ENCODE measurements at places on chromosomes 3 and 15. TPM values are rescaled to one million over a fixed set of nuclear protein-coding genes. Genes with fewer than 3 reads are reported as not detected.

Gene EAF2
- 131 TPM for polyA plus RNA-seq

- no peaks in the 10 kb centered on the region for H3K4me1 ChIP-seq
- no peak overlapping the region for H3K27ac ChIP-seq
- no peaks in the 10 kb centered on the region for H3K36me3 ChIP-seq
Measured at GRCh38 chr15:29207027-29207757, 62.4 kb downstream of the NSMCE3 start.

Gene CHRFAM7A
- polyA plus RNA-seq = not detected

Gene ITPR1
- 15.8 TPM for polyA plus RNA-seq

Gene GOLGA6L4
- polyA plus RNA-seq = 0.23 TPM

Gene SCAANT1
- polyA plus RNA-seq = not detected

GRCh38 chr15:70702584-70702983, 60.8 kb downstream of the UACA start:
- no peaks in the 10 kb centered on the region for H3K27me3 ChIP-seq
- no peaks in the 10 kb centered on the region for H3K36me3 ChIP-seq
- no peak overlapping the region for H3K27ac ChIP-seq
- no peaks in the 10 kb centered on the region for H3K4me1 ChIP-seq
- no peak overlapping the region for H3K4me3 ChIP-seq
- DNase-seq = no peak

Gene FGF7
- not detected for polyA plus RNA-seq

- no peak overlapping the region for H3K27ac ChIP-seq
- no peak for DNase-seq
- no peaks in the 10 kb centered on the region for H3K27me3 ChIP-seq
- no peak overlapping the region for H3K4me3 ChIP-seq
Measured at GRCh38 chr3:136106101-136106500, 90.0 kb downstream of the MSL2 start.

Gene SOX14
- not detected for polyA plus RNA-seq

Gene ABI3BP
- polyA plus RNA-seq = 0.42 TPM

- H3K36me3 ChIP-seq = no peaks in the 10 kb centered on the region
- DNase-seq = no peak
- H3K4me1 ChIP-seq = no peaks in the 10 kb centered on the region
- no peaks in the 10 kb centered on the region for H3K27me3 ChIP-seq
- H3K27ac ChIP-seq = no peak overlapping the region
Measured at GRCh38 chr3:133384331-133385027, 15.4 kb upstream of the BFSP2 start.

DNA sequence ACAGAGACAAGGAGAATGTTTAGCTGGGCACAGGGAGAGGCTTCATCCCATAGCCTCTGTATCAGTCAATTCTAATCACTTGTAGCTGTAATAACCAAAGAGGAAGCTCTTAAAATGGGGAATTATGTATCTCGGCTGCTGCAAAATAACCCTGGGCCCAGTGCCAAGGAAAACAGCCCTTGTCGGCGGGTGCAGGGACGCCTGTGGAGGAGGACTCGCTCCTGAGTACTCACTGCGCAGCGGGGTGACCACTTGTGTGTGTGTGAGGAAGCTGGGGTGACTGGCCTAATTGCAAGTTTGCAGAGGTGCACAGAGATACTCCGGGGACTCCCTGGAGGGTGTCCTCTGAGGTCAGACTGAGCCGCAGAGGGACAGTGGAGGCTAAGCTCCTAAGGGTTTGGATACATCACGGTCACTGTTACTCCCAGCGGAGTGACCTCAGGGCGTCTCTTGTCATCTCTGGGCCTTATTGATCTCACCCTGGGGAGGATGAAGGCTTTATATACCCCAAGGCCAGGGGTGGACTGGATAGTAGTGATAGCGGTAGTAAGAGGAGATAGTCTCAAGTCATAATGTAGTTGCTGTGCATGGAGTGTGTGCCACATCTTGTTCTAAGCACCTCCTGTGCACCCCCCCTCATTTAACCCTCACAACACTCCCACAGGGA, 37.2 kb downstream of the SLC6A6 start:
- H3K36me3 ChIP-seq = peaks cover 4% of the 10 kb centered on the region
- H3K4me3 ChIP-seq = no peak overlapping the region
- H3K27me3 ChIP-seq = no peaks in the 10 kb centered on the region
- peaks cover 13% of the 10 kb centered on the region for H3K4me1 ChIP-seq
- no peak overlapping the region for H3K27ac ChIP-seq

GRCh38 chr15:47796339-47796738, 79.0 kb downstream of the SEMA6D start:
- no peak overlapping the region for H3K27ac ChIP-seq
- H3K4me1 ChIP-seq = no peaks in the 10 kb centered on the region
- H3K36me3 ChIP-seq = no peaks in the 10 kb centered on the region
- no peak overlapping the region for H3K4me3 ChIP-seq
- no peaks in the 10 kb centered on the region for H3K27me3 ChIP-seq

GRCh38 chr3:12962292-12962691, 110.9 kb downstream of the IQSEC1 start:
- H3K27me3 ChIP-seq = no peaks in the 10 kb centered on the region
- peaks cover 49% of the 10 kb centered on the region for H3K4me1 ChIP-seq

GRCh38 chr3:29771602-29772001, 490.7 kb downstream of the RBMS3 start:
- no peak overlapping the region for H3K27ac ChIP-seq
- H3K4me1 ChIP-seq = no peaks in the 10 kb centered on the region
- H3K27me3 ChIP-seq = no peaks in the 10 kb centered on the region
- no peak overlapping the region for H3K4me3 ChIP-seq
- no peak for DNase-seq
- H3K36me3 ChIP-seq = no peaks in the 10 kb centered on the region

Gene ALDH1A3
- polyA plus RNA-seq = 0.37 TPM

- peaks cover 7% of the 10 kb centered on the region for H3K27me3 ChIP-seq
- H3K36me3 ChIP-seq = no peaks in the 10 kb centered on the region
- H3K27ac ChIP-seq = no peak overlapping the region
Measured at GRCh38 chr15:101451266-101451799, 38.2 kb downstream of the PCSK6 start.

- no peak for DNase-seq
- no peaks in the 10 kb centered on the region for H3K36me3 ChIP-seq
- H3K27me3 ChIP-seq = peaks cover 13% of the 10 kb centered on the region
Measured at GRCh38 chr3:123031051-123031450, 3.5 kb upstream of the SEMA5B start.

DNA sequence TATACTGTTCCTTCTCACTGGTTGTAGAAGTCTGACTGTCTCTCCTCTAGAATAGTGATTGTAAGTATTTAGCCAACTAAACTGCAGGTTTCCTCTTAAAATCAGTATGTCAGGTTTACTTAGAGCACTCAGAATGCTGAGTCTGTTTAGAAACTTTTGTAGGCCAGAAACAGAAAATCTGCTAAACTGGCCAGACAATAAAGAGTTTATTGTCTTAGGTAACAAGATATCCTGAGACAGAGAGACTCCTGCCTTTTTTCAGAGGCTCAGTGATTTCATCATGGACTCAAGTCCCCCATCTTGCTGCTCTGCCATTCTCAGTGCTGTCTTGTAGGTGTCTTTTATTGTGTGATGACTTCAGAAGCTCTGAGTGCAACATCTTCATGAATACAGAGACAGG, 279.0 kb downstream of the MFSD1 start:
- no peak for DNase-seq
- H3K27me3 ChIP-seq = no peaks in the 10 kb centered on the region
- H3K4me3 ChIP-seq = no peak overlapping the region
- no peak overlapping the region for H3K27ac ChIP-seq

DNA sequence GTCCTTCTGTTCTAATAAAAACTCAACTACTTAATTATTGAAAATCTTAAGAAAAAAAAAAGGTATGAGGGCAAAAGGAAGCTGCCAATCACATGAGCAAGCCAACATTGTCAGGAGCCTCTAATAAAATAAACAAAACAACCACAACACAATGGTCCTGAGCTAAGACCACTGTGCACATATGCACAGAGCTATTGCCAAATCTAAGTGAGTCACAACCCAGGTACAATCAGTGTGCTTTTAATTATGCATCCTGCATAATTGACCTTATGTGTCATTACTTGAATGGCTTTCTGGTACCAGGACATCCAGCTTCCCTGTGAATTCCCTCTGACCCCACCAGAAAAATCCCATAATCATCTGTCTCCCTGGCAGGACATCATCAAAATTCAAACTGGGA, 639.8 kb downstream of the MAGI1 start:
- no peak overlapping the region for H3K27ac ChIP-seq
- no peaks in the 10 kb centered on the region for H3K36me3 ChIP-seq
- H3K4me3 ChIP-seq = no peak overlapping the region
- DNase-seq = no peak
- no peaks in the 10 kb centered on the region for H3K27me3 ChIP-seq

- H3K27me3 ChIP-seq = no peaks in the 10 kb centered on the region
- no peak for DNase-seq
- no peaks in the 10 kb centered on the region for H3K36me3 ChIP-seq
Measured at GRCh38 chr15:27427276-27427675, 456.3 kb downstream of the GABRG3 start.

- no peak overlapping the region for H3K4me3 ChIP-seq
- H3K4me1 ChIP-seq = no peaks in the 10 kb centered on the region
- no peak for DNase-seq
- no peak overlapping the region for H3K27ac ChIP-seq
- H3K36me3 ChIP-seq = peaks cover 4% of the 10 kb centered on the region
- H3K27me3 ChIP-seq = no peaks in the 10 kb centered on the region
Measured at GRCh38 chr3:119819806-119820205, 37.9 kb downstream of the NR1I2 start.

GRCh38 chr15:26981492-26981891, 10.5 kb downstream of the GABRG3 start:
- no peaks in the 10 kb centered on the region for H3K27me3 ChIP-seq
- DNase-seq = no peak
- H3K4me1 ChIP-seq = no peaks in the 10 kb centered on the region
- no peak overlapping the region for H3K27ac ChIP-seq
- no peak overlapping the region for H3K4me3 ChIP-seq

DNA sequence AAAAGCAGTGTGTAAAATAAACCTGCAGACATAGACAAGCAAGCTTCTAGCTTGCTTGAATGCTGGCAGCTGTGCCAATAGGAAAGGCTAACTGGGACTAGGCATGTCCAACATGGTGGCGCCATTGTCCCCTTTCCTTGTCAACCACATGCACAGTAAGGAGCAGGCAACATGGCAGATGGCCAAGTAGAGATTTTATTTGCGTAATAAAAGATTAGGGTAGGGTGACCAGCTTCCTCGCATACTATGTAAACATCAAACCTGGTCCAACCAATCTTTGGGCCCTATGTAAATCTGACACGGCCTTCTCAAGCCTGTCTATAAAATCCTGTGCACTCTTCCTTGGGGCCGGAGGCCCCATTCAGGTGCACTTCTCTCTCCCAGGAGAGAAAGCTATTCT, 575.4 kb upstream of the GOLIM4 start:
- no peak overlapping the region for H3K4me3 ChIP-seq
- H3K36me3 ChIP-seq = no peaks in the 10 kb centered on the region
- H3K27ac ChIP-seq = no peak overlapping the region
- DNase-seq = no peak

DNA sequence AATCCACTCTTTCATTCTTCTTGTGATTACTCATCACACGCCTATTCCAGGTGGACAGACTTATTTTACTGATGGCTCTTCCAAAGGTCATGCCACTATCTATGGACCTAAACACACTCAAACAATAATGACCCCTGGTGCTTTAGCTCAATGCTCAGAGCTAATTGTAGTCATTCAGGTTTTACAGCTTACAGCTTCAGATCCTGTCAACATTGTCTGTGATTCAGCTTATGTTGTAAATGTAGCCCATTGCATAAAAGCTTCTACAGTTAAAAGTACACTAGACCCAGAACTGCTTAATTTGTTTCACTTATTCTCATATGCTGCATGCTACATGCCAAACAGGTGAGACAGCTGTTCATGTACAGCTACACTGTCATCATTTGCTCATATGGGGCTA, 49.2 kb downstream of the LSM3 start:
- H3K27me3 ChIP-seq = no peaks in the 10 kb centered on the region
- no peak for DNase-seq
- peaks cover 10% of the 10 kb centered on the region for H3K4me1 ChIP-seq
- H3K27ac ChIP-seq = no peak overlapping the region
- no peaks in the 10 kb centered on the region for H3K36me3 ChIP-seq

- H3K4me1 ChIP-seq = no peaks in the 10 kb centered on the region
- H3K27me3 ChIP-seq = no peaks in the 10 kb centered on the region
- peaks cover 25% of the 10 kb centered on the region for H3K36me3 ChIP-seq
Measured at GRCh38 chr3:97960993-97961766, 11.1 kb downstream of the RIOX2 start.

Gene ACP3
- polyA plus RNA-seq = not detected

GRCh38 chr3:106629215-106629832, 747.9 kb upstream of the CCDC54 start:
- H3K4me1 ChIP-seq = peaks cover 6% of the 10 kb centered on the region
- no peaks in the 10 kb centered on the region for H3K27me3 ChIP-seq
- DNase-seq = peak; percentile 45
- H3K36me3 ChIP-seq = no peaks in the 10 kb centered on the region

DNA sequence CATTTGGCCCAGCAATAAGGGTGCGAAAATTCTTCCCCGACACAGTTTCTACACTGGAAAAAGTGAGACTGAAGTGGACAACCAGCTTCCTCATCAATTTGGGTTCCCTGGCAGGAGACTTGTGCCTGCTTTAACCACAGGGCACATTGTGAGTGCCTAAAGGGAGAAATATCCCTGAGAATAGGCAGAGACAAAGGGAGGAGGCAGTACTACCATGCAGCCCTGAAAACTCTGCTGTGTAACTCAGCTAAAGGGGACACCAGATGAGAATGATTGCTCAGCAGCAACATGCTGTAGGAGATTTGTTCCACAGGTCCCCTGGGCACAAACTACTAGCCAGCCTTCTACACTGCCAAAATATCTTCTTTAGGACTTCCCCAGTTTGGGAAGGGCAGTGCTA, 15.6 kb upstream of the KPNA4 start:
- H3K36me3 ChIP-seq = no peaks in the 10 kb centered on the region
- no peak overlapping the region for H3K27ac ChIP-seq
- no peaks in the 10 kb centered on the region for H3K27me3 ChIP-seq
- H3K4me1 ChIP-seq = no peaks in the 10 kb centered on the region
- no peak for DNase-seq
- H3K4me3 ChIP-seq = no peak overlapping the region

Gene COL6A5
- polyA plus RNA-seq = not detected

Gene SNTN
- polyA plus RNA-seq = not detected

DNA sequence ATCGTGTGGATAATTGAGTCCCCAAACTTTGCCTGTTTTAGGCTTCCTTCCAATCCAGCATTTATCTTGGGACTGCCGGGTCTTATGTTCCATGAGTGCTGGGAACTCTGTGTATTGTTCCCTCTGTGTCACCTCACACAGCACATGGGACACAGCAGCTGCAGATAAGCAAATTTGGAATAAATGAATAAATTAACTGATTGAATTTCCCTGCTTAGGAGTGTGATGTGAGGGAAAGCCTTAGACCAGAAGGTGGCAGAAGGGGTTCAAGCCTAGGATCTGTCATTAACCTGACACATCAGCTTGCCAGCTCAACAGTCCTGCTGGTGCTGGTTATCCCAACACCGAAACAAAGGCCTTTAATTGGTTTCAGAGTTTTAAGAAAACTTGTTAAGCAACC, 114.3 kb downstream of the OXSM start:
- H3K4me3 ChIP-seq = no peak overlapping the region
- H3K36me3 ChIP-seq = no peaks in the 10 kb centered on the region
- no peak overlapping the region for H3K27ac ChIP-seq
- H3K27me3 ChIP-seq = 0 out of 2 replicates have a peak, but pooled peaks cover 2% of the 10 kb centered on the region
